ENCODE measurements at places on chromosomes 16 and 17.

DNA sequence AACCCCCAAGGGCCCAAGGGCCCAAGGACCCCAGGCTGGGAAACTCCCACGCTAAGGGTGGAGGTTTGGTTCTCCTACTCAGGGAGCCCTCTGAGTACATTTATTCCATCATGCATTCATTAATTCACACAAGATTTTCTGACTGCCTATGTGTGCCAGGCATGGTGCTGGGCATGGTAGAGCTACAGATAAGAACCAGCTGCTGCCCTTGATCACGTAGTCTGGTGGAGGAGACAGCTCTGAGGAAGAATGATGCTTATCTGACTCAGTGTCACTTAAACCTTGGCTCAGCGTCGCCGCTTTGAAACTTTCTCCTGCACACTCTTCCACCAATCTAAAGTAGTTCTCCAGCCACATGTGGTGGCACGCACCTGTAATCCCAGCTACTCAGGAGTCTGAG, 3.6 kb upstream of the ARL4D start:
- no peak for DNase-seq

- DNase-seq = no peak
Observed at GRCh38 chr17:61492759-61493526, 40.7 kb downstream of the TBX4 start.

DNA sequence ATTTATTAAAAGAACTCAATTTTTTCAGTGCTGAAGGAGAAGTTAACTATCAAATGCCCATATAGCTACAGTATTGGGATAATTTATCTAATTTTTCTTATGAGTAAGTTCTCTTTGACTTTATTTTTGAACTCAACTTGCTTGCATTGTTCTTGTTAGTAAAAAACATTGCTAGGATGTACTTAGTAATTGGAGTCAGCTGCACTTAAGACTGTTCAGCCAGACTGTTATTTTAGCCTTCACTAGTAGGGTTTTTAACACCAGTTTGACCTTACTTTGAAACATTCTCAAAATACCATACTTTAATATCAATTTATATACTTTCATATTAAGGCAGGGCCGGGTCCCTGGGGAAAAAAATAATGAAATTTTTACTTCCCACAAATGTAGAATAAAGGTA, 256.6 kb upstream of the TBX2 start:
- no peak for DNase-seq

DNA sequence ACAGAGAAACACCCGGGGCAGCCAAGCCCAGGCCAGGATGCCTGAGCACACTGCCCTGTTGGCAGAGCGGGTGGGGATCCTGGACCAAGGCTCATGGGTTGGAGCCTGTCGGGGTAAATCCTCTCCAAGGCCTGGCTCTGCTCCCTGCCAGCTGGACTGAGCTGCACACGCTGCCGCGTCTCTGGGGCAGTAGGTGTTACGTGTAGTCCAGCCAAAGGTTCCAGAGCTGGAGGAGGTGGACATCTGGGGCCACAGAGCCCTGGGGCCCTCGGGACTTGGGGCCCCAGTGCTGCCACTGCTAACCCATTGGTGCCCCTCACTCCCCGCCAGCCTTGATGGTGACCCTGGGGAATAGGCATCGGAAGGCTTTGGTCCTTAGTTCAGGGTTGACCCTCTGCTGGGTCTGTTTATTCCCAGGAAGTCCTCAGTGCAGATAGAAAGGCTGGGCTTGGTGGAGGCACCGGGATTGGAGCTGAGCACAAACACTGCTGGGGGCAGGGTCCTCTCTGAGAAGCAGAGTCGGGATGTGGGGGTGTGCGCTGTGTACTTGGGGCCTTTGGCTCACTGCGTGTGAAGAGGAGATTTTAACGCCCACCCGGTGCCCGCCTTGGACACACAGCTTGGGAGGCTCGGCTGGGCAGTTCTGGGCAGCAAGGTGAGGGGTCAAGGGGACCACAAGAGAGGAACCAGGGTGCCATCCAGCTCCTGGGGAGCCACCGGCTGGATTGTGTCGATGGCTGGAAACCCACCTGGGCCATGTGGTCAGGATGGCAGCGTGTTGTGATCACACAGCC, 16.3 kb upstream of the CBX4 start:
- DNase-seq = no peak

GRCh38 chr16:30963925-30964511, 6.5 kb downstream of the SETD1A start:
- no peak for DNase-seq

GRCh38 chr17:42676424-42677011, at the start of gene PLEKHH3:
PLEKHH3 (minus strand) TSS chr17:42676994; CDS start chr17:42676563, 431 bp downstream.
- DNase-seq = no peak

- no peak for DNase-seq
Observed at GRCh38 chr17:41131979-41132378, 8.0 kb upstream of the KRTAP4-12 start.

- no peak for DNase-seq
Observed at GRCh38 chr17:76641501-76641900, 2.1 kb downstream of the ST6GALNAC1 start.

DNA sequence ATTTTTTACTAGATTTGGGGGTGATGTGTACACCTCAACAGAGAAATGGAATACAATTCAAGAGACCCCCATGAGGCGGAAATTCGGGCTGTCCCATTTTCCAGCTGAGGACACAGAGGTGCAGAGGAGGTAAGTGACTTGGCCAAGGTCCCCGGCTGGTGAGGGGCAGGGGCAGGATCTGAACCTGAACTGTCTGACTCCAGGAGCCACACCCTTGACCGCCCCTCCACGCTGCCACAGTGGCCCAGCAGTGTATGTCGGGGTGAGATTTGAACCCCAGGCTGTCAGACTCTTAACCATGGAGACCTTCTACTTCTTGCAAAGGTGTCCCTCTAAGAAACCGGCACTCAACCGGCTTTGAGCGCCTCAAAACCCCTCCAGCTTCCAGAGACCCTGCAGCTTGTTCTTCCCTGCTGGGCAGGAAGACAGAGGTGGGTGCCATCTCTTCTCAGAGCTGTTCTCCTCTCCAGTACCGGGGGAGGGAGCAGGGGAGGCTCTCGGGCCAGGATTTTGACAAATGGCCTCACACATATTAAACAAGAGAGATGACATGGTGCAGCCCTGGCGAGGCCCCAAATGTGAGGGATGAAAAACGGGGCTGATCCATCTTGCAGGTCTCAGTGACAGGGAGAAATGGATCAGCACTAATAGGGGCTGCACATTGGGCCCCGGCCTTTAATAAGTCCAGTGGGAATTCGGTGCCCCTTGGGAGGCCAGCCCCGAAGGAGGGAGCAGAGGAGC, 222.3 kb downstream of the GSG1L start:
- no peak for DNase-seq

DNA sequence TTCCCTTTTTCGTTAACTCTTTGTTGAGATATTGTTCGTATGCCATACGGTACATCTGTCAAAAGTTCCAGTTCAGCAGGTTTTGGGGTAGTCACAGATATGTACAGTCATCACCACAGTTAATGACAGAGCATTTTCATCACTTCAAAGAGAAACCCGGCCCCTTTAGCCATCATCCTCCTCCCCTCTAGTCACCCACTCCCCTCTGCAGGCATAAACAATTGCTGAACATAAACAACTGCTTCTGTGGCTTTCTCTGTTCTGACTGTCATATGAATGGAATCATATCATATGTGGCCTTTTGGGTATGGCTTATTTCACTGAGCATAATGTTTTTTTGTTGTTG, 59.3 kb downstream of the RNF213 start:
- DNase-seq = no peak

GRCh38 chr16:68902003-68902968, 59.0 kb downstream of the TANGO6 start:
- peak; percentile 72 for DNase-seq
